Activated T-cell treated with anti-CD3 and anti-CD28 coated beads for 24 hours (primary cell): ENCODE measurements at places on chromosomes 4 and X.

DNA sequence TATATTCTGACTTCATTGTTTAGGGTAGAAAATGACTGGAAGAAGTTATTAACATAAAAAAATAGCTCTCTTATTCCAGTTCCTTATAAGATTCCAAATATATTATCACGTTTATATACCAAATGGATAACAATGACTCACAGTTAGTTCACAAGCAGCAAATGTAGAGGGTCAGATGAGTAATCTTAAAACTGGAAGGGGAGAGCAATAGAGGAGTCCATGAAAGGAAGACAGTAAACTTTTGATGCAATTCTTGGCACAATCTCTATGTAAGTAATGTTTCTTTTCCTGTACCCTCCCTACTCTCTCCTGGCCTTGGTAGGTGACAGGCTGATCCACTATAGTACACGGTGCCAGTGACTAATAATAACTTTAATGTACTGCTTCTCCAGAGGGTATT, 259.0 kb upstream of the TRPC5 start:
- DNase-seq, result no peak

- DNase-seq, result no peak
Measured at GRCh38 chr4:40327340-40327739, 7.8 kb upstream of the CHRNA9 start.

DNA sequence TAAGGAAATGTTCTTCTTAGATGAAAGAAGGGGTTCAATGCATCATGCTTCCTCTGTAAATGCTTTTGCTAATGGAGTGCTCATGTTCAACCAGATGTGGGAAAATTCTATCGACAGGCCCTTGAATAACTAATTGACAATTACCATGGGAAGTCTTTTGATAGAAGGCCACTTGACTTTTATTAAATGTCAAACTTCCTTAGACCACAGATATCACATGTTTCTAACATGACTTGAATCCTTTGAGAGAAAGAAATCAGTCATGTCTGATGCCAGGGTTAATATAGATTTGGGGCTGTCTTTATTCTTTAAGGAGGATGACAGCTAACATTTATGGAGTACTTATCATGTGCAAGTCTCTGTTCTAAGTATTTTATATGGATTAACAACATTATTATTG, 280.1 kb downstream of the DCHS2 start:
- no peak for DNase-seq

DNA sequence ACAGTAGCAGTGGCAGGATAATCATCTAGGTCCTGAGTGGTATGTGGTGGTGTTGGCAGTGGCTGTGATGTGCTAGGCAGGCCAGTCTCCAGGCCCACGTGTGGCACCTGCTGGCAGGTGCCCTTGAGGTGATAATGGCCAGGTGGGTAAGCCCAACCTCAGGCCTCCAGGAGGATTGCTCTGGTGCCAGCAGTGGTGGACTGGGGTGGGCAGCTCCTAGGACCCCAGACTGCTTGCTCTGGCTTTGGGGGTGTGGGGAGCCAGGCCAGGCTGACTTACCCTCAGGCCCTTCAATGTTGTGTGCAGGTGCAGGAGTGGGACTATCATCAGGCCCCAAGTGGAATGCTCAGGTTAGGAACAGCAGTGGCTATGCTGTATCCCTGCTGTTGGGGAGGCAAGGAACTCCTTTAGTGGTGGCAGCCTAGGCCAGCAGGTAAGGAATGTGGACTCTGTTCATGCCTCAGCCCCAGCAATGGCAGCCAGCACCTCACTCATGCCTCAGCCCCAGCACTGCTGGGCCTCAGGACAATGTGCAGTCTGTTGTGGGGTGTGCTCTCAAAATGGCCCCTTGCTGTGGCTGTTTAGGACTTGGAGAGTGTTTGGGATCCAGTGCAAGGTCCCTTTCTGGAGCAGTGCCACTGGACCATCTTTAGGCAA, 24.3 kb downstream of the SERPINA7 start:
- DNase-seq, result no peak

DNA sequence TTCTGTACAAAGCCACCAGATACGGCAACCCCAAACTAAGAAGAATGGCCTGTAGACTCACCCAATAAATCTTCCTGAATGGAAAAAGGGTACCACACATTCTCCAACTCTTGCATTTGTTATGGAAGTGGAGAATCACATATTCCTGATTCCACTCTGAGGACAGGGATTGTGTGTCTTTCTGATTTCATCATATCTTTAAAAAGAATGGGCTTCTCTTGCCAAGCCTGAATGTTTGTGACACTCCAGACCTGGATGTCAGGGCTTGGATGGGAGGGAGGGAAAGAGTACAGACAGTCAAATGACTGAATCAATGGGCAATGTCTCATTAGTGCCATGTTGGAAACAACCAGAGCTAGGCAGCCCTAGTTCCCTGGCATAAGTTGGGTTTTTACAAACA, 77.4 kb downstream of the PLAC1 start:
- DNase-seq, result no peak

- no peak for DNase-seq
Measured at GRCh38 chr4:151573474-151573873, 164.5 kb downstream of the FHIP1A start.

- no peak for DNase-seq
Measured at GRCh38 chr4:93791570-93792195, 36.9 kb upstream of the ATOH1 start.

DNA sequence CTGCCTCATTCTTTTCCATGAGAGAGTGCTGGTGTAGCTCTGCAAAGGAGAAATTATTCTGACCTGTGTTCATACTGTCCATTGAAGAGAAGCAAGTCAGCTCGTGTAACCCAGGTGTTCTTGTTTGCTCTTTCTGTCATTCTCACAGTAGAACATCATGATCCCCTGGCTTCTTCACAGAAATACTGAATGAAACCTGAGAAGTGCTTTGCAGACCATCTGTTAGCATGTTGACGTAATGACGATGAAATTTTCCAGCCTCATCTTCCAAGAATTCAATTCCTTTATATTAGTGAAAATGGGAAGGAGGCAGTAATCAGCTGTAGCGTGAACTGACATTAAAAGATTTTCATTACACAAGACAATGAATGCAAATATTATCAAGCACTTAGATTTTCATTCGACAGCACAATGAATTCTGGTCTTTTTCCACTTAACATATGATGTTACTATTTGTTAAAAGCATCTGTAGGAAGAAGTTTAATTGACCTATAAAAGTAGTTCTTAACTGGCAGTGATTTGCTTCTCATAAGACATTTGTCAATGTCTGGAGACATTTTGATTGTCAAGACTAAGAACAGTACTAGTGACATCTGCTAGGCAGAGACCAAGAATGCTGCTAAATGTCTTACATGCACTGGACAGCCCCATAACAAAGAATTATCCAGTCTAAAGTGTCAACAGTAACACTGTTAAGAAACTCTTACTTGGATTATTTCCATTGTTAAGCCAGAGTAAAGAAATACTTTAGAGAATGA, 246.3 kb downstream of the BANK1 start:
- no peak for DNase-seq

- DNase-seq, result no peak
Measured at GRCh38 chr4:73908965-73909364, 39.8 kb downstream of the CXCL1 start.

- DNase-seq, result no peak
Measured at GRCh38 chr4:26105815-26106699, 192.0 kb downstream of the SMIM20 start.

DNA sequence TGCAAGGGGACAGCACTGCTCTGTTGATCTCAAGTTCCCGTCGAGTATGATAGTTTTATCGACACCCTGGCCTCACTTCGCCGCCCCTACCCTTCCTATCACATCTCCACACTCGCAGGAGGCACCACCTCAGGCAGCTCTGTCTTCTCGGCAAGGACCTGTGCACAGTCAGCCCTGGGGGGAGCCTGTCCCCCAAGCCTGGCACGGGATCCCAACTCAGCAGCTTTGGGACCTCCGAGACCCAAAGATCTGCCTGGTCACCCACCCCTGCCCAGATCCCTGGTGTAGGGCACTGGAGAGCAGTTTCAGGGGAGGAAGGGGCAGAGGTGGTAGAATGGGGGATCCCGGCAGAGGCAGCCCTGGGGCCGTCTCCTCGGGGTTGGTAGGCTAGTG, 18.0 kb upstream of the UBA1 start:
- DNase-seq, result no peak

- no peak for DNase-seq
Measured at GRCh38 chrX:86370927-86371326, 222.7 kb downstream of the DACH2 start.

- DNase-seq, result no peak
Measured at GRCh38 chr4:52788806-52789205, 37.6 kb upstream of the ERVMER34-1 start.

DNA sequence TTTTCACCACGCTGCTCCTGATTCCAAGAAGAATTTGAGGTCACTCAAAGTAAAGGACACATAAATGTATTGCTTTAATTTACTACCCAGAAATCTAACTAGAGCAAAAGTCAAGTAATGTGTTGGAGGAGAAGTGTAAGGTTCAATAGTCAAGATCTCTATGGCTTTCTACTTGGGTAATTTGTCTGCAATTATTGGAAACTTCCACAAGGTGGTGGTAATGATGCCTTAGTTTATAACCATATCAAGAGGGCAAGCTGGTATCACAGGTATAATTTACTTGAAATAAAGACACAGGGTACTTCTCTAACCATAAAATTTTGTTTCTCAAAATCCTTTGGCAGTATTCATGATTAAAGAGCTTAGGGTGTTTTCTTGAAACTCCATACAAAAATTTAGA, 10.2 kb upstream of the GRIA3 start:
- DNase-seq, result no peak

- DNase-seq, result no peak
Measured at GRCh38 chr4:109025471-109026076, 262.7 kb upstream of the ETNPPL start.

DNA sequence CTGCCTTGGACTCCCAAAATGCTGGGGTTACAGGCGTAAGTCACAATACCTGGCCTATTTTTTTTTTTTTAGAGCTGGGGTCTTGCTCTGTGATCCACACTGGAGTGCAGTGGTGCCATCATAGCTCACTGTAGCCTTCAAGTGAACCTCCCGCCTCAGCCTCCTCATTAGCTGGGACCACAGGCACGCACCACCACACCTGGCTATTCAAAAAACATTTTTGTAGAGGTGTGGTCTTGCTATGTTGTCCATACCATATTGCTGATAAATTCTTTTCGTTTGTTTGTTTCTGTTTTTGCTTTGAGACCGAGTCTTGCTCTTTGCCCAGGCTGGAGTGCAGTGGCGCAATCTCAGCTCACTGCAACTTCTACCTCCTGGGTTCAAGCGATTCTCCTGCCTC, 21.6 kb downstream of the ENOPH1 start:
- DNase-seq, result no peak

GRCh38 chr4:172726001-172726423, 442.6 kb upstream of the GALNT7 start:
- DNase-seq, result no peak
